ENCODE measurements at places on chromosomes 3 and 15. TPM values are rescaled to one million over a fixed set of nuclear protein-coding genes. Genes with fewer than 3 reads are reported as not detected.

Gene ISLR
- 33.5 TPM for total RNA-seq

Gene SLC28A1
- total RNA-seq: 0.42 TPM

Gene LPP
- total RNA-seq: 205 TPM

Gene GP5
- not detected for total RNA-seq

Gene CHRM5
- not detected for total RNA-seq

Gene ACAP2
- total RNA-seq: 21.0 TPM

Gene CCR8
- total RNA-seq: not detected

Gene ARRDC4
- 22.1 TPM for total RNA-seq

Gene FMN1
- 3.5 TPM for total RNA-seq

Gene OCA2
- total RNA-seq: 1.2 TPM

Gene CLDN16
- total RNA-seq: not detected

Gene CLCN2
- total RNA-seq: 2.0 TPM

Gene LNP1
- total RNA-seq: 6.9 TPM

Gene TGM5
- total RNA-seq: not detected

Gene SEMA7A
- 2.0 TPM for total RNA-seq

Gene PRSS50
- total RNA-seq: not detected

Gene ILDR1
- total RNA-seq: not detected

Gene RASGRF1
- not detected for total RNA-seq

Gene RTP1
- not detected for total RNA-seq

Gene GPR171
- 0.20 TPM for total RNA-seq

Gene VGLL3
- total RNA-seq: 7.4 TPM

Gene TRPM1
- total RNA-seq: not detected

Gene EFHB
- total RNA-seq: 0.50 TPM

Gene IGDCC3
- 0.09 TPM for total RNA-seq

Gene ATP6V1A
- 24.0 TPM for total RNA-seq

Gene FLNB
- 44.9 TPM for total RNA-seq

Gene GRAMD2A
- 0.71 TPM for total RNA-seq

Gene FAH
- 21.1 TPM for total RNA-seq

Gene TMEM212
- total RNA-seq: not detected

Gene ZNF619
- total RNA-seq: 6.3 TPM

Gene PP2D1
- total RNA-seq: not detected

Gene IL5RA
- total RNA-seq: 2.5 TPM

Gene MAP6D1
- total RNA-seq: 1.6 TPM

Gene CCDC71
- 15.4 TPM for total RNA-seq

Gene ITIH4
- total RNA-seq: 5.5 TPM

Gene DAPK2
- total RNA-seq: 83.5 TPM

Gene SLC24A5
- total RNA-seq: not detected

Gene MEF2A
- 172 TPM for total RNA-seq

Gene NSMCE3
- total RNA-seq: 8.4 TPM

Gene TMEM62
- 10.4 TPM for total RNA-seq

Gene MESP1
- total RNA-seq: 8.0 TPM
